Motor neuron (in vitro differentiated cells): ENCODE measurements at places on chromosomes 2 and 18.

DNA sequence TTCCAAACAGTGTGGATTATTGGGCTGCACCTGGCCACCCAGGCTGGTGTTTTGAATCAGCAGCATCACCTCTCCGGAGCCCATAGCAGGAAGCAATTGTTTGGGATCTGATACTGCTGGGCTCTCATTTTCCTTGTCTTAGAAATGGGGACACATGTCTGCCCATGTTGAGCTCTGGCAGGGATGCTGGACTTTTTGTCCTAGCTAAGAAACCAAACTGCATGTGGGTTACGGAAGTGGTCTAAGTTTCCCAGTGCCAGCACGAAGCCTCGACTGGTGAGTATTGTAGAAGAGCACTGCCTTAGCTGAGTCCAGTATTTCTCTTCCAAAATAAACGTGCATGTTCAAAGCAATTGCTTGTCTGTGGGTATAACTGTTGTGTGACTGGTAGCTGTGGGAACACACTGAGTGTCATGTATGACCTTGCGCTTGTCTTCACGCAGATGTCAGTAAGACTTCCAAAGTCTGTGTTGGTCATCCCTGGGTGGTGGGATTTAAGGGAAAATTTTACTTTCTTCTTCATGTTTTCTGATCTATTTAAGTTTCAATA, 43.6 kb downstream of the SH3RF3 start:
- no peak for ATAC-seq

DNA sequence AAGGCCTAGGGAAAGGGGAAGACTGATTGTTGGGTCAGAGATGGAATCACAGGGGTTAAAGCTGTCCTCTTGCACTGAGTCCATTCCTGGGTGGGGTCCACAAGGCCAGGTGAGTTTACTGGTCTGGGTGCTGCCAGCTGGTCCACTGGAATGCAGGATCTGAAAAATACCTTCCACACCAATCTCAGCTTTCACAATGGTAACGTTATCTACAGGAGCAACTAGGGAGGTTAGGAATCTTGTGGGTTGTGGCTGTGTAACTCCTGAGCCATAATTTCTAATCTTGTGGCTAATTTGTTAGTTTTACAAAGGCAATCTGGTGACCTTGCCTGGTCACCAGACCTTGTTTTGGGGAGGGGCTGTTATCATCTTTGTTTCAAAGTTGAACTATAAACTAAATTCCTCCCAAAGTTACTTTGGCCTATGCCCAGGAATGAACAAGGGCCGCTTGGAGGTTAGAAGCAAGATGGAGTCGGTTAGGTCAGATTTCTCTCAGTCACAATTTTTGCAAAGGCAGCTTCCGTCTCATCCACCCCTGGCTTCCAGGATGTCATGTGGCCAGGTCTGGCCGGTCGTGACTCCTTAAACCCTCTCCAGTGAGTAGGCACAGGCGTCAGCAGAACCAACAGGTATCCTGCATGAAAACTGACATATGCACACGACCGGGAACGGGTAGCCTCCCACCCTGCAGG, 123.3 kb upstream of the SH3BP4 start:
- no peak for ATAC-seq

DNA sequence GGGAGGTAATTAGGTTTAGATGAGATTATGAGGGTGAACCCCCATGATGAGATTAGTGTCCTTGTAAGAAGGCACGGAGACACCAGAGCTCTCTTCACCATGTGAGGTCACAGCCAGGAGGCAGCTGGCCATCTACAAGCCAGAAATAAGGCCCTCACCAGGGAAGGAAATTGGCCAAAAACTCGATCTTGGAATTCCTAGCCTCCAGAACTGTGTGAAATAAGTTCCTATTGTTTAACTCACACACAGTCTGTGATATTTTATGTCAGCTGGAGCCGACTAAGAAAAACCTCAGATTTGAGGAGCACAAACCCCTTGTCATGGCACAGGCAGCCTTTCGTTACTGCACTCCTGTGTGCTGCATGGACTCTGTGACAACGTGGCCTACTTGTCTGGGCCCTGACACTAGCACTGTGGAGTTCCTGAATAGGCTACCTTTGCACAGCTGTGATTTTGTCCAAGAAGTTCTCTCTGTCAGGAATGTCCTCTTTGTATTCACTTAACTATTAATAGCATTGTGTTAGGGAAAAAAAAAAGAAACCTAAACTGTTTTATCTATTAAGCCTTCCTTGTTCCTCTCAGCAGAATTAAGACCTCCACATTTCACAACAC, 319.8 kb downstream of the TDRD15 start:
- no peak for ATAC-seq

DNA sequence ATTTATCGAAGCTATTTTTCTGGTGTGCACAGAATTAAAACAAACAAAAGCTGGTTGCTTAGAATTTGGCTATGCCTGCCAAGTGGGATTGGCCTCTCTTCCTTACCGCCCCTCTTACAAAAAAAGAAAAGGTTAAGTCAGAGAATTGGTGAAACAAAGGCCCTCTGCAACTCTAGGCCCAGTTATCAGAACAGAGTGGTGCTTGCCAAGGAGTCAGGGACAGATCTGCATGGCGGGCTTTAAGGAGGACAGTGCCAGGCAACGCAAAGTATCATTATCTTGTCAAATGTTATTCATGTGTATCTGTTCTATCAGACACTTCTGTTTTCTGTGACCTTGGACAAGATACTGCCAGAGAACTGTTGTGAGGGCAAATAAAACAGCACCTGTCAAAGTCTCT, 78.3 kb downstream of the TGIF1 start:
- ATAC-seq: no peak

DNA sequence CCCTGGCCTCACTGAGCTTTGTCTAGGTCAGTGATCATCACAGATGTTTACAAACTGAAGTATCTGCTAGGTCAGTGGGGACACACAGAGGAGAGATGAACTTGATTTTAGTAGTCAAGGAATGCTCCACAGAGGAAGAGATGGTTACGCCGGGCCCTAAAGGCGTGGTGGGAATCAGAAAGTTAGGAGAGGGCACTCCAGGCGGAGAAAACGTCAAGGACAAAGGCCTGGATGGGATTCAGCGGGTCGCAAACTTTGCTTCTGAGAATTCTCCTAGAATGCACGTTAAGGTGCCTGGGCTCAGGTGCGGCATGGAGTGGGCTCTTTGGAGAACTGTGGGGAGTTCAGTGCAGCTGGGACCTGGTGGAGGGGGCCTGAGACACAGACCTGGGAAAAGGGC, 78.8 kb downstream of the TMEM17 start:
- ATAC-seq: no peak

DNA sequence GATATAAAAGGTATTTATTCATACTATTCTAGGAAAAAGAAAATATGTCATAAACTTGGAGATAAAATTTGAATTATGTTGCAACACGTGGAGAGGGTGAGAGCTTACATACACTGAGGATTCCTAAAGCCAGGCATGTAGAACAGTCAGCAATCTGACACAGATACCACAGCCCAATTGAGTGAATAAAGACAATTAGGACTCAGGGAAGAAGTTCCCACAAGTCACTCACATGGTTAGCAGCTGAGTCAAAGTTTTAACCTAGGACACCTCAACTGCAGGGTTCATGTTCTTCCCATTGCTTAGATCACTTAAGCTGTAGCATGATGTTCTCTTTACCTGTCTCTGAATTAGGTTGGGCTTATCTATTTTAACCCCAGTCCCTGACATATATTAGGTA, 189.5 kb downstream of the CMPK2 start:
- ATAC-seq: no peak

- ATAC-seq: peak; percentile 55
These were observed 994 bp upstream of the DTNA start for GRCh38 chr18:34709104-34709503.

DNA sequence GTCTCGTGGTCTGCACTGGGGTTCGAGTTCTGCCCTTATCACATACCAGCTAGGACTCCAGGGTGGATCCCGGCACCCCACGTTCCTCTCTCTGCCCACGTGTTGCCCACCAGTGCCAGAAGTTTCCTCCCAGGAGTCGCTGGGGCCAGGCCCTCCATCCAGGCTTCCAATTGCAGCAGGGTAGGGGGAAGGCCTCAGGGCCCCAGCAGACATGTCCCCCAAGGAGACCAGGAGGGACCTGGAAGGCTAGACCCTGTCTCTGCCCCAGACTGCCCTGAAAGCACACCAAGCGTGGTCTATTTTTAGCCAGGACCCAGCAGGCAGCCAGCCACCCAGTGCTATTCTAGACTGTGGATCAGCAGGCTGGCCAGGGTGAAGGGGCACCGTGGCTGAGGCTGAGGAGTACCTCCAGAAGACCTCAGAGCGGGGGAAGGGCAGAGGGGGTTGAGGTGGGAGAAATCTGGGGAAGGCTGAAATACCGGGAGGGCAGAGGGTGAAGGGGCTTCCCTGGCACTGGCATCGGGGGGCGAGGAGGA, 18.8 kb upstream of the TNS1 start:
- peak; percentile 22 for ATAC-seq

GRCh38 chr18:32026491-32027086, 8.0 kb downstream of the RNF125 start:
- ATAC-seq: no peak

GRCh38 chr2:75551434-75551833, 9.3 kb downstream of the EVA1A start:
- ATAC-seq: no peak

- ATAC-seq: no peak
These were observed 45.2 kb upstream of the SULT1C3 start for GRCh38 chr2:108194409-108195132.

GRCh38 chr2:9543557-9543956, 12.1 kb downstream of the ADAM17 start:
- no peak for ATAC-seq

- ATAC-seq: no peak
These were observed 4.2 kb downstream of the SLC66A2 start for GRCh38 chr18:79947054-79947755.

DNA sequence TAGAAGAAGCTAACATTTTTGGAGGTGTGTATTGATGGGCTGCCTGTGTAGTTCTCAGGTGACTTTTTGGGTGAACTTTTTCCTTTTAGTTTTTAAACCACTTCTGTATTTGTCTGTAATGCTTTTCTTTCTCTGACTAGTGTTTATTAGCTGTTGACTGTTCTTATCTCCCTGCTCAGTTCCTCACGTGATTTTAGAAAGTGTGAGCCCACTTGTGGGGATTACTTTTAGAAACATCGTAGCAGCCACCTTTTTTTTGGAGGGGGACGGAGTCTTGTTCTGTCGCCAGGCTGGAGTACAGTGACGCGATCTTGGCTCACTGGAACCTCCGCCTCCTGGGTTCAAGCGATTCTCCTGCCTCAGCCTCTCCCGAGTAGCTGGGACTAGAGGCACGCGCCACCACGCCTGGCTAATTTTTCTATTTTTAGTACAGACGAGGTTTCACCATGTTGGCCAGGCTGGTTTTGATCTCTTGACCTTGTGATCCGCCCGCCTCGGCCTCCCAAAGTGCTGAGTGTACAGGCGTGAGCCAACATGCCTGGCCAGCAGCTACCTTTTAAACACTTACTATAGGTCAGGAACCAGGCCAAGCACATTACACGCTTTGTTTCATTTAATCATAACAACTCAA, 9.2 kb upstream of the CDKL4 start:
- ATAC-seq: no peak

DNA sequence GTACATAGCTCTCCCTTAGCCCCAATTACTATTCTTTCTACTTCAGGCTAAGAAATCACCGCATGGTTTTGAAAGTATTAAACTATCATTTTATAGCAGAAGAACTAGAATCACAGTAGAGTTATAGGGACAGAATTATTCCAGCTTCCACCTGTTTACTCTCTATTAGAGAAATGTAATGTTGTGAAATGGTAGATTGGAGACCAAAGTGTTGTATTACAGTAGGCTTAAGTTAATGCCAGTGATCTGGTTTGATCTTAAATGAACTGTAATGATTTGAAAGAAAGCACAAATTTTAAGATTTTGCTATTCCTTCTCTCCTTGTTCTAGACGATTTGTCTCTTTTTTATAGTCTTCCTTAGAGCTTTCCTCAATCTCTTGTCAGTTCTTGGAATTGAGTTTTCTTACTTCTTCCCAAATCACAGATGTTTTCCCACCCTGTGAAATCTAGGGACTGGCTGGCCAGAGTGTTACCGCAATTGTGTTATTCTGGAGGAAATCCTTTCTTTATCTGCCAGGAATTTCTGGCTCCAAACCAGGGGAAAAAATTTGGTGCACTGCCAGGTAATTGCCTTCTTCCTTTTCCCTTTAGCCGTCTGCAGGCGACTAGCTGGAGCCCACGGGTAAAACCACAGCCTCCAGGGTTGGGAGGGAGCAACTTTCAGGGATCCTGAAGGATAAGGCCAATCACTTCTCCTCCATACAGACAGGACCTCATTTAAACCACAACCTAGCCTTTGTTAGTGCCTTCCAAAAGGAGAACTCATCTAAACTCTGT, 51.7 kb downstream of the NOP58 start:
- no peak for ATAC-seq
